ENCODE measurements at places on chromosomes 5 and 9.

- no peak for DNase-seq
Measured at GRCh38 chr9:88258601-88259000, 120.3 kb upstream of the SPATA31C2 start.

DNA sequence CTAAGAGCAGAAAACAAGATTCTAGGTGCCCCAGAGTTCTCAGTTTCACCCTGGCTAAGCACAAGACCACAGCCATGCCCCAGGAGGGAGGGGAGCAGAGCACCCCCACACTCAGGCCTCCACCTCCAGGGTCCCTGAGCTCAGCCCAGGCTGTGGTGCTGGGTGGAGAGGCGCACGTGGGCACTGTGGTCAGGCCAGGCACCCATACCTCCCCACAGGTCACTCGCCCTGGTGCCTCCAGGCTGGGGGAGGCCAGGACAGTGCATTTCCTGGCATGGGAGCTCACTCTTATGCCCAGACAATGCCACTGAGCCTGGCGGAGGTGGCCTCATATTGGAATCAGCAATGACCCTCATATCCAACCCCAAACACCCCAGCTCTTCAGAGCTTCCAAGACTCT lies 78.8 kb downstream of the HRH2 start:
- DNase-seq, result no peak

- no peak for DNase-seq
Measured at GRCh38 chr5:150341331-150341730, 16.2 kb upstream of the TCOF1 start.

- DNase-seq, result no peak
Measured at GRCh38 chr5:3994628-3995027, 399.0 kb downstream of the IRX1 start.

GRCh38 chr9:114090798-114091197 lies 8.3 kb downstream of the KIF12 start:
- no peak for DNase-seq

GRCh38 chr5:39132792-39133191 lies 58.6 kb upstream of the RICTOR start:
- no peak for DNase-seq

- DNase-seq, result no peak
Measured at GRCh38 chr5:143696921-143697320, 115.0 kb upstream of the HMHB1 start.

GRCh38 chr5:171850324-171850947 lies 64.8 kb downstream of the SMIM23 start:
- no peak for DNase-seq
